ENCODE measurements at places on chromosomes 1 and 21.

DNA sequence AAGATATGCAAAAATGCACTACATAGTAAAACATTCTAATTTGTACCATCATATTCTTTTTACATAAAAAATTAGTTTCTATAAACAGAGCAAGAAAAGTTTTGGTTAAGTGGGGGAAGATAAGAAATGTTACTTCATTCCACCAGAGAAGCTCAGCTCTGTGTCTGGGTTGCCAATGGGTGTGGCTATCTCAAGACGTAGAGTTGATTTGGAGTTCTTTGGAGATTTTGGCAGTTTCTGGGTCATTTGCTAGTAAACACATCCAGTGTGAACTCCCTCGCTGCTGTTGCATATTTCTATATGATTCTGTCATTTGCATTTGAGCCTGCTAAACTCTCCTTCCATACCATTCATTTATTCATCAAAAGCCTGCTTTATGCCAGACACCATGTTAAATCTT, 7.2 kb downstream of the RGL1 start:
- DNase-seq = no peak

DNA sequence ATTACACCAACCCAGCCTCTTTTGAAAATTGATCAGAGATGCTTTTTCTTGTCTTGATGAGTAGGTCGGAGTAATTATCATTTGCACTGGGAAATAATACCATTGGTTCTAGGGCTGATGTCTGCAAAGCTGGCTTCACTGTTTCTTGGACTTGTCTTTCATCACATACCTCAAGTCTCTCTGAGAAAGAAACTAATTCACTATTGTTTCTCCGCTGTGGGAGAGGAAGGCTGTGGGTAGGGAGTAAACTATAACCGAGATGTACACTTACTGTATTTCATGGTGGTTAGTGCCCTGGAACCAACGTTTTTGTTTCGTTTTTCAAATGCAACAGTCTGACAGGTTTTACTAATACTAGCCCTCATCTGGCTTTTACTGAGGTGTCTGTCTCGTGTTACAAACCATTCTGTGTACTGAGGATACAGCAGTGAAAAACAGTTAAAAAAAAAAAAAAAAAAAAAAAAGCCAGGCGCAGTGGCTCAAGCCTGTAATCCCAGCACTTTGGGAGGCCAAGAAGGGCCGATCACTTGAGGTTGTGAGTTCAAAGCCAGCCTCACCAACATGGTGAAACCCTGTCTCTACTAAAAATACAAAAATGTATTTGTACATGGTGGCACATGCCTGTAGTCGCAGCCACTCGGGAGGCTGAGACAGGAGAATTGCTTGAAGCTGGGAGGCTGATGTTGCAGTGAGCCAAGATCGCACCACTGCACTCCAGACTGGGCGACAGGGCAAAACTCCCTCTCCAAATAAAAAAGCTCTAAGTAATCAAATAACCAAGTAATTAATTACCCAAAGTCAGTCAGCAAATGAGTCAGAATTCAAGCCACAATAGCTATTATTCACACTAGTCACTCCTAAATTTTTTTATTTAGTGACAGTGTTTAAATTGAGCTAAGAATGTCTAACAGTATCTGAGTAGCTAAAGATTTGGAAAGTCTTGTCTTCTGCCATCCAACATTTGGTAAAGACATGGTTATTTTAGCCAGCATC, 23.3 kb downstream of the TOMM20 start:
- no peak for DNase-seq

DNA sequence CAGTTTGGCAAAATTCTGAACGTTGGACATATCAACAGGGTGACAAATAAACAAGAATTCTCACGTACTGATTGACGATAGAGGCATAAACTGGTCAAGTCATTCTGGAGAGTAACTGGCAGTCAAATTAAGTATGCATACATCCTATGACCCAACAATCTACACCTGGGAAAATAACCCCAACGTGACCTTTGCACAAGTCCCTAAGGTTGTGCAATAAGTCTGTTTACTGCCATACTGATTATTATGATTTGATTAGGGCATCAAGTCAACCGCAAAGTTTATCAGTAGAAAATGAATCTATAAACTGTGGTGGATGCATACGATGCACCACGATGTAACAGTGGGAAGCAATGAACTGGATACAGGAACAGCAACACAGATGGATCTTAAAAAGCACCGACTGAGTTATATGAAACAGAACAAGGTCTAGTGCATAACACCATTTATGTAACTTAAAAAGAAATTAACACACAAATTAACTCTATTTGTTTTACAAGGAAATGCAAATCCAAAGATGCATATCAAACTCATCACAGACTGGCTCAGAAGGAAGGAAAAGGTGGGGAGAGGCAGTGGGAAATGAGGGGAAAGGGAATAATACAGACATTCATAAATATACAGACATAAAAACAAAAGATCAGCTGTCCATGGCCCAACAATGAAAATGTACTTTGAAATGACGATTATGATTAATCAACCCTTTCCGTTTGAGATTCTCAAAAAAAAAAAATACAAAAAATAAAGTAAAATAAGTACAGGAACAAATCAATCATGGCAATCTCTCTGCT, 41.0 kb upstream of the SEC16B start:
- DNase-seq = no peak

GRCh38 chr1:110091791-110092190, 20.5 kb upstream of the UBL4B start:
- no peak for DNase-seq

- DNase-seq = peak; percentile 11
Observed at GRCh38 chr1:205199090-205199930, 12.2 kb downstream of the DSTYK start.

DNA sequence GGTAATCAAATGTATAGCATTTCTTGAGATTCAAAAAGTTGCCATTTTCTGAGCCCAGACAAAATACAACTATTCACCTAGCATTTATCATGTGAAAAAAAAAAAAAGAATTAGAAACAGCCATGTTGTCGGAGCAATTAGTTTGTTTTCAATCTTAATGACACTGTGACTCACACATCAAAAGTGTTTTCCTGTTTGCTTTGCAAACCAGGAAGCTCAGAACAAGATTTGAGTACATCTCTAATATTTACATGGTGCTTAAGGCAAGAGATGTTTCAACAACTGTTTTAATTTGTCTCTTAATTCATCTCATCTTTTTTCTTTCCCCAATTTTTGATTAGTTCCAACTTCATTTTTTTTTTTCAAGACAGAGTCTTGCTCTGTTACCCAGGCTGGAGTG, 62.5 kb upstream of the CAPZB start:
- no peak for DNase-seq

DNA sequence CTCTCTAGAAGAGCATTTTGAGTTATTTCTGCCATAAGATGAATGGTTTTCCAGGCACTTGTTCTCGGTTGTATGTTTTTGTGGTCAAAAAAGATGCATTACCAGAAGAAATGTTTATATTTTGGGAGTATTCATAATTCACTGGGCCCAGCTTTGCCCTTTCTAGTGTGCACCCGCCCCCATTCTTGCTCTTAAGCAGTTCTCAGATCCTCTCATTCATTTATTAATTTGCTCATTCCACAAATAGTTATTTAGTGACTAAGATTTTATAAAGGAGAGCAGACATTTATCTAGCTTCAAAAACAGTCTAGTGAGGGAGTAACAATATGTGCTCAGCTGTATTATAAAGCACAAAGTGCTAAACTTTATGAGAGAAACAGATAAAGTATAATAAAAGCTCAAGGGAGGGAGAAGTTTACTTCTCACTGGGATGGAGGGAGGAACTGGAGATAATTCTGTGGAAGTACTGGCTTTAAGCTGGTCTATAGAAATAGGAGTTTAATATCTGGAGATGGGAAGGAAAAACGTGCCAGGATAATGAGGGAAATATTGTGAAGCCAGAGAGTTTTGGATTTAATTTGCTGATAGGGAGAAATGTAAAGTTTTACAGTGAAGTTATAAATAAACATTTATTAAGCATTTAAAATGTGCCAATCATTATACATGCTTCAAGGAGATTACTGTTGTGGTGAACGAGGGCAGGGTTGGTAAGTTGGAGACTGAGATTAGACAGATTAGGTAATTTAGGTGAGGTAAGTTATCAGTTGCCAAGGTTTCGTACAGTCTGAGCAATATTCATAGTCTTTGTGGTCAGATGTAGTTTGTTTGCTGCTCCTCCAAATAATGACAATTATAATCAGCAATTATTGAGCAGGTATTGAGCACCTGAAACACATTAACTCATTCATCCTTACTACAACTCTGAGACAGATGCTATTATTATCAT, 9.1 kb upstream of the MACF1 start:
- DNase-seq = no peak

DNA sequence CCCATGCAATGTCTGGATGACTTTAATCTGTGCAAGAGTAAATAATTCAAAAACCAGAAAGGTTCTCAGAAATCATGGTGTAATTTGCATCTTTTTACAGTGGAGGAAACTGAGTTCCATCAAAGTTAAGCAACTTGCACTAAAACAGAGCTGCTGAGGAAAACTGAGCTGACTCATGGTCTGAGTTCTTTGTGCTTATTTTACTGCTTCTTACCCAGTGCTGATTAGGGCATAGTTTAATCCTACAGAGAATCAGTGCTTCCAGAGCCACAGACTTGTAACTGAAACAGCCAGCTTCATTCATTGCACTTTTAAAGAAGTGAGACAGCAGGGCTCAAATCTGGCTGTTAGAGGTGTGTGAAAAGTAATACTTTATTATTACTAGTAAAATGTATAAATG, 10.9 kb upstream of the RWDD3 start:
- DNase-seq = no peak

- DNase-seq = no peak
Observed at GRCh38 chr1:106780066-106780465, 276.4 kb upstream of the PRMT6 start.

GRCh38 chr21:42574234-42575027, 60.8 kb downstream of the SLC37A1 start:
- DNase-seq = no peak

DNA sequence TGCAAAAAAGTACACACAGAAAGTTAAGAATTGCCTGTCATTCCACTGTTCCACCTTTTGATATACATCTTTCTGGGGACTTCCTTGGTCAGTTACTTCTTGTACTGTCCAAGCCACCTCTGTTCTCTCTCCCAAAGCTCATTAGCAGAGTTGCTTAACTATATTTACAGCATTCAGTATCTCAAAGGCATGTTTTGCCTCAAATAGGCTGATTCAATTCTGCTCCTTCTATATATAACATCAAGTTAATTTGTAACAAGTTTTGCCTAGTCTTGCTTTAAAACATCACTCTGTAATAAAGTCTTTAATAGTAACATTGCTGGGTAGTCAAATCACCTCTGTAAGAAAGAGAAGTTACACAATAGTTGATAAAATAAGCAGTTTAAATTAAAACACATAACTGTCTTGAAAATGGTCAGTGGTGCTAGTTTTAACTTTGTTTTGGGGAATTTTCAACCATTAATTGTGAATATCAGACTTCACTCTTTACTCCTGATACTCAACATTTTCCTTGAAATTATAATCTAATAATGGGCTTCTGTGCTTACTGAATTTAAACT, 35.7 kb downstream of the EDARADD start:
- no peak for DNase-seq

DNA sequence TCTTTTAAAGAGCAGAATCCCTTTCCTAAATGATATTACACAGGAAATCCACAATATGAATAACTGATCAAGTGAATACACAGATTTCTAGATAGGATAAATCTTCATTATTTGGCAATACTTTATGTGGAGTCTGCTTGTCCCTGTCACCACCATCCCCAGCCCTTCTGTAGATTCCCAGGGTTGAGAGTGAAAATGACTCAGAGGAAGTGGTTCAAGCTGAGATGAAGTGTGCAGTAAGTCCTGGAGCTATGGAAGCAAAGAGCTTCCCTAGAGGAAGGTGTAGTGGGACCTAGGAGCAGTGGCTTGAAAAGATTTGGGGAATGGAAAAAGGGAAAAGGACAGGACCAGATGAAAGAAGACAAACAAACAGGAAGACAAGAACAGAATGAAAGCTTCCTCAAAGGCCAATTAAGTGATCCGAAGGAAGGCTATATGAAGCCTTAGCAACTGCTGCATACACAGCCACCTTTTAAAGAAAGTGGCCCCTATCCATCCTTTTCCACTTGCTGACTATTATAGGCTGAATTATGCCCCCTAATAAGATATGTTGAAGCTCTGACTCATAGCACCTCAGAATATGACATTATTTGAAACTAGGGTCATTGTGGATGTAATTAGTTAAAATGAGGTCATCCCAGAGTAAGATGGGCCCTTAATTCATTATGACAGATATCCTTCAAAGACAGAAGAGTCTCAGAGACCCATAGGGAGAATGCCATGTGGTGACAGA, 96.5 kb upstream of the CAMK1G start:
- no peak for DNase-seq

- no peak for DNase-seq
Observed at GRCh38 chr21:38619992-38620479, 121.8 kb upstream of the ERG start.

GRCh38 chr1:156751451-156751756, at the start of gene HDGF:
TSS of gene HDGF (minus strand) at chr1:156751675. CDS start at chr1:156751429, 246 bp downstream.
- DNase-seq = no peak

- DNase-seq = no peak
Observed at GRCh38 chr1:85943526-85943925, 213.0 kb downstream of the COL24A1 start.
